Body of pancreas (tissue), 4 donors: ENCODE measurements at places on chromosomes 16 and 17.

DNA sequence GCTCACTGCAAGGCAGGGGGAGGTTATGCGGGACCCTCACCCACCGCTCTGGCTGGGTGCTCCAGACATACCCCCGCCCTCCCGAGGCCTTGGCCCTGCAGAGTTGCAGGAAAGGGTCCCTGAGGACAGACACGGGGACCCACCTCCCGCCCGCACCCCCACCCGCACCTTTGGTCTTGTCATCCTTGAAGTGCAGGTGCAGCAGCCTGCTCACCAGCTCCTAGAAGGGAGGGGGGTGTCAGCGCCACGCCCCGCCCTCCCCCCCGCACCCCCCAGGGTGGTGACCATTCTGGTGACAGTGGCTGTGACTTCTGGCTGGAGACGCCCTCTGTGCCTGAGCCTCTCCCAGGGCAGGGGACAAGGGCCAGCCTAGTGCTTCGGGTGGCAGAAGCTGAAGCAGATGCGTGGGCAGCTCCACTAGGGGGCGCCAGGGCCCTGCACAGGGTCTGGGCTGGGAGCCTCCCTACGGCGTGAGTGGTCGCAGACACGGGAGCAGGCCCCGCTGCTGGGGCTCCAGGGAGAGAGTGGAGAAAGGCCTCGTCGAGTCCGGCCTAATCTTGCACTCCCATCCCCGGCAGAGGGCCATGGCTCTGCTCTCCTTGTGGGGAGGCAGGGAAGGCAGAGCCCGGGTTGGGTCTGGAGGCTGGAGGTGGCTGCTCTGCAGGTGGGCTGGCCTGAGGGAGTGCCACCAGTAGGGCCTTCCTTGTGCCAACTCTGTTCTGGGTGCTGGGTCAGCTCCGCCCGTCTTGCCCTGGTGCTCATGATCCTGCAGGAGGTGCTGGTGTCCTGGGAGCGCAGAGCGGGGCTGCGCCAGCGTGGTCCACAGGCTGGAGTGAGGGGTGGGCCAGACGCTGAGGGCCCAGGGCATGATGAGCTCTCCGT lies 2.7 kb downstream of the CENPX start:
- H3K36me3 ChIP-seq = no peaks in the 10 kb centered on the region
- H3K4me1 ChIP-seq = peaks cover 59% of the 10 kb centered on the region
- no peak overlapping the region for H3K4me3 ChIP-seq
- no peaks in the 10 kb centered on the region for H3K27me3 ChIP-seq
- no peak for DNase-seq

GRCh38 chr17:16446338-16446983 lies 31.1 kb downstream of the TRPV2 start:
- peak overlapping the region; percentile 53 for H3K27ac ChIP-seq
- H3K4me3 ChIP-seq = no peak overlapping the region
- H3K27me3 ChIP-seq = no peaks in the 10 kb centered on the region
- H3K36me3 ChIP-seq = no peaks in the 10 kb centered on the region

GRCh38 chr16:67447508-67448076 lies 16.7 kb downstream of the HSD11B2 start:
- H3K4me1 ChIP-seq = peaks cover 85% of the 10 kb centered on the region
- no peak overlapping the region for H3K4me3 ChIP-seq
- peak; percentile 76 for DNase-seq
- peak overlapping the region; percentile 51 for H3K27ac ChIP-seq

GRCh38 chr17:82180776-82181528 lies 31.7 kb downstream of the CCDC57 start:
- DNase-seq = peak; percentile 44
- no peak overlapping the region for H3K4me3 ChIP-seq
- H3K4me1 ChIP-seq = no peaks in the 10 kb centered on the region
- H3K27ac ChIP-seq = no peak overlapping the region

DNA sequence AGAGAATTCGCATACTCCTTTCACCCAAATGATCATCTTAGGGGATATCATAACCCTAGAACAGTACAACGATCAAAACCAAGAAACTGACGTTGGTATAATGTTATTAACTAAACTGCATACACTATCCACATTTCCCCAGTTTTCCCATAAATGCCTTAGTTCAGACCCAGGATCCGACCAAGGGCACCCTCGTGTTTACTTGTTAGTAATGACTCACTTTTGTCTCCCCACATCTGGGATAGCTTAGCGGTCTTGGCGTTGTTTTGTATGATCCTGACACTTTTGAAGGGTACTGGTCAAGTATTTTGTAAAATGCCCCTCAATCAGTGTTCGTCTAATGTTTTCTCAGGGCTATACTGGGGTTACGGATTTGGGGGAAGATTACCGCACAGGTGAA lies 8.0 kb downstream of the HS3ST3A1 start:
- H3K27me3 ChIP-seq = no peaks in the 10 kb centered on the region
- H3K4me3 ChIP-seq = no peak overlapping the region
- no peak for DNase-seq
- H3K4me1 ChIP-seq = no peaks in the 10 kb centered on the region
- H3K36me3 ChIP-seq = no peaks in the 10 kb centered on the region

DNA sequence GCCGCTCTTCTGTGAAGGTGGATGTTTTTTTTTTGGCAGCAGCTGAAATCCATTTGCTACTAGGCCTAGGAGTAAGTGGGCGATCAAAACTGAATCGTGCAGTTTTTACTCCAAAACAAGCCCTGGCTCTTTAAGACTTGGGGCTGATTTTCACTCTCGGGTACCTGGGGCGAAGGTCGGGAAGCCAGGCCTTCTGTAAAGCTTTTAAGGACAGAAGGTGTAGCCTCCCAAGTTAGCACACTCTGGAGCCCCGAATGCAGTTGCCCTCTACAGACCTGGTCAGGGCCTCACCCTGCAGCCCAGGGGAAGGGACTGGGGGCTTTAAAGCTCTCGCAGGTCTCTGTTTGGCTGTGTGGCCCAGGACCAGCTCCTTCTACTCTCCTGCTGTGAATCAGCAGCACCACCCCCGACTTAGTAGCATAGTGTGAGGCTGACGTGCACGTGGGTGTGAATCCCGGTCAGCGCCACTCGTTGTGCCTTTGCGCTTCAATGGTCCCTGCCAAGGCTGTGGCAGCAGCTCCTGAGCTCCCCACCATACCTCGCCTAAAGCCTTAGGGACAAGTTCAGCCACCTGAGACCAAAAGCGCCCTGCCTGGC lies 49.9 kb downstream of the TMEM235 start:
- DNase-seq = no peak
- H3K27me3 ChIP-seq = no peaks in the 10 kb centered on the region
- H3K4me3 ChIP-seq = no peak overlapping the region
- no peaks in the 10 kb centered on the region for H3K4me1 ChIP-seq
- no peaks in the 10 kb centered on the region for H3K36me3 ChIP-seq

GRCh38 chr17:44014133-44014436 lies 678 bp downstream of the TMEM101 start:
- H3K27ac ChIP-seq = no peak overlapping the region
- H3K4me1 ChIP-seq = peaks cover 18% of the 10 kb centered on the region
- no peaks in the 10 kb centered on the region for H3K36me3 ChIP-seq
- peak overlapping the region; percentile 72 for H3K4me3 ChIP-seq
- H3K27me3 ChIP-seq = no peaks in the 10 kb centered on the region

GRCh38 chr17:7747635-7748071 lies 30.1 kb downstream of the DNAH2 start:
- no peaks in the 10 kb centered on the region for H3K27me3 ChIP-seq
- no peak overlapping the region for H3K27ac ChIP-seq
- no peak overlapping the region for H3K4me3 ChIP-seq
- H3K36me3 ChIP-seq = no peaks in the 10 kb centered on the region
- no peak for DNase-seq

- H3K4me3 ChIP-seq = no peak overlapping the region
- no peaks in the 10 kb centered on the region for H3K4me1 ChIP-seq
- no peak overlapping the region for H3K27ac ChIP-seq
- no peak for DNase-seq
Measured at GRCh38 chr16:6672507-6672906, 660.1 kb upstream of the RBFOX1 start.

DNA sequence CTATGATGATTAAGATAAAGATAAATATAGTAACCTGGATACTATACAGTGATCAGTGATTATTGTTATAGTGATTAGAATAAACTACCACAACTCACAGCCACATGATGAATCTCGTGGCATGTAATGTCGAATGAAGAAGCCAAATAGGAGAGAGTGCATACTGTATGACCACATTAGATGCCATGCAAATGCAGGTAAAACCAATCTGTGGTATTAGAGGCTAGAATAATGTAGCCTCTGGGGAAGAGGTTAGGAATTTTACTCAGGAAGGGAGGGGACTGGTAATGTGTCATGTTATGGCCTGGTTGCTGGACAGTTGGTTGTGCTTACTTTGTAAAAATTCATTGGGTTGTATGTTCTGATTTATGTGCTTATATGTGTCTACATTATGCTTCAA lies 402.7 kb downstream of the CDH13 start:
- H3K27ac ChIP-seq = no peak overlapping the region
- H3K4me1 ChIP-seq = no peaks in the 10 kb centered on the region
- DNase-seq = no peak
- no peak overlapping the region for H3K4me3 ChIP-seq
- H3K36me3 ChIP-seq = no peaks in the 10 kb centered on the region

DNA sequence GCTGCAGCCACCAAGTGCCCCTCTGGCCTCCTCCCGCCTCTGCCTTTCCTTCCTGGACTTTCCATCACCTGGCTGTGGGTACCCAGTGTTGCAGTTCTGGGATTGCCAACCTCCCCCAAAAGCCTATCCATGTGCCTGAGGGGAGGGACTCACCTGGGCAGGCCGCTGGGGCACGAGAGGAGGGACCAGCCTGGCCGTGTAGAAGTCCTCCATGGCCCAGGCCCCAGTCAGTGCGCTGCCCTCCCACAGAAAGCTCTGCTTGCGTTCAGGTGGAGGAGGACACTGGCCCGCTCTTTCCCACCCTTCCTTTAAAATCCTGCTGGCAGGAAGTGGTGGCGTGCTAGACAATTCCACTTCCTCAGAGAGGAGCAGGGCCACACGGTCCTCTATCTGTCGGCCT lies 14.2 kb downstream of the SLX4 start:
- no peak overlapping the region for H3K4me3 ChIP-seq
- H3K27ac ChIP-seq = no peak overlapping the region
- no peaks in the 10 kb centered on the region for H3K4me1 ChIP-seq
- no peaks in the 10 kb centered on the region for H3K36me3 ChIP-seq
- H3K27me3 ChIP-seq = no peaks in the 10 kb centered on the region
- DNase-seq = no peak

- DNase-seq = no peak
- no peaks in the 10 kb centered on the region for H3K36me3 ChIP-seq
- H3K27ac ChIP-seq = no peak overlapping the region
- H3K27me3 ChIP-seq = no peaks in the 10 kb centered on the region
- H3K4me3 ChIP-seq = no peak overlapping the region
Measured at GRCh38 chr16:10314811-10315210, 71.0 kb upstream of the ATF7IP2 start.

DNA sequence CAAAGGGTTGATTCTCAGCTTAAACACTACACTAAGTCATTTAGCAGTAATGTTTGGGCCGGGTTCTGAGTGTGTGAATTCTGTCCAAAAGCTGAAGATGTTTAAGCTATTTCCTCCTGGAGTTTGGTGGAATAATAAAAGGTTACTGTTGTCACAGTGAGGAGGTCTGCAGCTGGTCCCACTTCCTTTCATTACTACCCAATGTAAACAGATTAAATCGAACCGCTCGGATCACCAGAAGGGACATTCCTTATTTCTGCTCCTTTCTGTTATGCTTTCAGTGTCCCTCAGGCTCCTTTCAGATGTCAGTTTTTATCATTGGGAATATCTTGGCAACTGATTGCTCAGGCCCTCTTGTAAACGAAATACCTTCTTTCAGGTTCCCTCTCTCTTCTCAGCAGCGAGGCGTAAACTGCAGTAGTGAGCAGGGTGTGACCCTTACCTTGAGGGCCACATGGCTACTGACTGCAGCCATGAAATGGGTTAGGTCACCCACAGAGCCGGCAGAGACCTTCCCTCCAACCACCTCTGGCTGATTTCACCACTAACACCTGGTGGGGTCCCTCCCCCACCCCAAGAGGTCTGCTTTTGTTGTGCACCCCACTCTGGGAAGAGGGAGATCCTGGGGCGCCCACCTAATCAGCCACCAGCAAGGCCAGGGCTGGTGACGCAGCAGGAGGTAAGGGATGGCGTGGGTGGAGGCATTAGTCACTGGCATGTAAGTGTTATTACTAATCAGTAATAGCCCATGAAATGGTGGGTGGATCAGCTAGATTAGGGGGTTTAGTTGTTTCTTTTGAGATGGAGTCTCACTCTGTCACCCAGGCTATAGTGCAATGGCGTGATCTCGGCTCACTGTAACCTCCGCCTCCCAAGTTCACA lies 117.6 kb downstream of the VPS53 start:
- no peaks in the 10 kb centered on the region for H3K36me3 ChIP-seq
- H3K4me1 ChIP-seq = no peaks in the 10 kb centered on the region
- DNase-seq = no peak
- H3K4me3 ChIP-seq = no peak overlapping the region
- peak overlapping the region; percentile 2 for H3K27ac ChIP-seq

GRCh38 chr17:67178555-67178954 lies 66.4 kb downstream of the HELZ start:
- no peak overlapping the region for H3K4me3 ChIP-seq
- H3K4me1 ChIP-seq = peaks cover 18% of the 10 kb centered on the region
- H3K36me3 ChIP-seq = no peaks in the 10 kb centered on the region
- DNase-seq = no peak
- no peak overlapping the region for H3K27ac ChIP-seq

DNA sequence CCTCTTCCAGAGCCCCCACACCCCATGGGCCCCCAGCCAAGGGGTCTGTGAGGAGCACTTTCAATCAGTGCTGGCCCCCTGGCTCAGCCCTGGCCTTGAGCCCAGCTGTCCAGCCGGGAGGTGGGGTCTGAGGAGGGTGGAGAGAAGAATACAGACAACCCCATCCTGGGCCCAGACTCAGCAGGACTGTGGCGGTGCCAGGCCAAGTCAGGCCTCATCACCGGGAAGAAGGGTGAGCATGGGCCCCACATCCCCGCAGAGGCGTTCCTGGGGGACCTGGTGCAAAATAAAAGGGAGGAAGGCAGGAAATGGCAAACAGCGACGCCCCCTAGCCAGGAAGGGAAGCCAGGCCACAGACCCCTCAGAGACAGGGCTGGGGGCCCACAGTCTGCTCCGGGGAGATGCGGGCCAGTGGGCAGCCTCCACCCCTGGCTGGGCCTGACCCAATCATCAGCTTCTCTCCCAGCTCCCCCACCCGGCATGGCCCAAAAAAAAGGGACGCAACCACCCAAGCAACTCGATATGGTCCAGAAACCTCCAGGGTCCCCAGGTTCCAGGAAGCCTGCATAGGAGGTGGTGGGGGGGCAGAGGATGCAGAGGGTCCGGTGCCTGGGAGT lies 20.6 kb downstream of the ZNF423 start:
- no peaks in the 10 kb centered on the region for H3K36me3 ChIP-seq
- H3K27ac ChIP-seq = peak overlapping the region; percentile 8
- no peaks in the 10 kb centered on the region for H3K27me3 ChIP-seq
- DNase-seq = no peak
- no peak overlapping the region for H3K4me3 ChIP-seq
- peaks cover 21% of the 10 kb centered on the region for H3K4me1 ChIP-seq

DNA sequence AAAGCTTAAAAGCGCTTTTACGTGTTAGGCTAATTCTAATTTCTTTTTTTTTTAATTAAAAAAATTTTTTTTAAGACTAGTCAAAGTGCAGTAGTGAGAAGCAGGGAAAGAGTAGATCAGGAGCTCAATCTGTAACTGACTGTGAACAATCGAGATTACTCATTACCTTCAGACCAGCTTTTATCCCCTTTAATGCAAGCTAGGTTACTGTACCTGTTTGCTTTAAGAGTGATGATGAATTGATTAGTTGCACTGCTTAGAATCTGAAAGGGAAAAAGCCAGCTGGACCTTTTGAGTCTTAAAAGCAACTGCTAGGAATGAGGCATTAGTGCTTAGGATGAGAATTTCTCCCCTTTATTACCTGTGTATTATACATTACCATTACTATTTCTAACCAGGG lies 19.0 kb downstream of the PSMD11 start:
- no peak overlapping the region for H3K4me3 ChIP-seq
- no peak for DNase-seq
- H3K4me1 ChIP-seq = peaks cover 18% of the 10 kb centered on the region
